Activated CD4-positive, alpha-beta T cell treated with anti-CD3 and anti-CD28 coated beads, Interleukin-10, Interleukin-2, amounts not matched to agents 100 ng/mL and 50 ng/mL, durations not matched to agents 16 hours and 8 hours (primary cell): ENCODE measurements at places on chromosomes 6 and 20.

DNA sequence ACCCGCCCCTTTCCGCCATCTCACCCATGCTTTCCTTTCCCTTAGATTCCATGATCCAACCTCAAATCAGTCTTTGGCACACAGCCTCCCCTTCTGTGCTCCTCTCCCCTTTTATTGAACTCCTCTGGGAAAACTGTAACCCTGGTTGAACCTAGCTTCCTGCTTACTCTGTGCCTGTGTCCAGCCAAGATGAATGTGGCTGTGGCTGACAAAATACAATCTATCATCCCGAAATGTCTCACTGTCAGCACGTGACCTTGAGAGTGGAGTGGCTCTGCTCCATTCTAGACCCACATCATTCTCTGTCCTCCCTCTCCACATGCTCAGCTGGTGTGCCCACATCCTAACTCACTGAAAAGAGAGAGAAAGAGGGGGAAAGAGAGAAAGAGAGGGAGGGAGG, 11.0 kb downstream of the NCR2 start:
- DNase-seq = no peak

- DNase-seq = no peak
Observed at GRCh38 chr6:51184046-51184445, 365.4 kb downstream of the TFAP2B start.

- no peak for DNase-seq
Observed at GRCh38 chr20:3103369-3104032, 19.0 kb upstream of the AVP start.

GRCh38 chr6:146357578-146358430, 185.8 kb upstream of the RAB32 start:
- DNase-seq = peak; percentile 76

- peak; percentile 13 for DNase-seq
Observed at GRCh38 chr6:2688401-2689064, 62.2 kb downstream of the MYLK4 start.

DNA sequence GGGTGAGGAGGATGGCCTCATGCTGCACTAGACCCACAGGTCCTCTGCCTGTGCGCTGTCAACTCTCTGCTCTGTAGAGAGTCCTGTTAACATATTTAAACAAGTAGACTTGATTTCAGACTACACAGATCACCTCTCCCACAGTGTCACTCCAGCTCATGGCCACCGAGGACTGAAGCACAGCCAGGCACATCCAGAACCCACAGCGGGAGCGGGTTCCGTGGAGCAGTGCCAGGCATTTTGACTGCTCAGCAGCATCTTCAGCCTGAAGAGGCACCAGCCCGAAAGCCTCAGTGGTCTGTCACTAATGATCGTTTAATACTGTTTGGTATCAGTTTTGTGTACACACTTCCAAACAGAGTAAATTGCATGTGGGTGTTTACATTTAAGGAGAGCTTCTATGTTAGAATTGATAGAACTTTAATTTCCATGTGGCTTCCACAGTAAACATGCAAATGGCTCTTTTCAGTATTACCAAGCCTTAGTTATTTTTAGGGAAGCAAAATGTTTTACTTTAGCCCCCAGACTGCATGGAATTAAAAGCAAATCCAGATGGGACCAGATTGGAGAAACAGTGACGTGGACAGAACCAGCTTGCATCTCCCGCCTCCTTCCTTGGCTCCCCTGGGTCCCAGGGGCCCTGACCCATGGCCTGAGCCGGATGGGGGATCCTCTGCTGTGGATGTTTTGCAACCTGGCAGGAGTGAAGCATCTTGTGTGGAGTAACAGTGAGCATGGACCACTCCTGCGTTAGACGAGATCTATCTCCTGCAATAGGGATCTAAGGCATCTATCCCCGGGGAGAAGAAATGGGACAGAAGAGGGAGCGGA, 196.7 kb upstream of the CDH4 start:
- DNase-seq = no peak
